ENCODE measurements at places on chromosomes 2 and 18.

DNA sequence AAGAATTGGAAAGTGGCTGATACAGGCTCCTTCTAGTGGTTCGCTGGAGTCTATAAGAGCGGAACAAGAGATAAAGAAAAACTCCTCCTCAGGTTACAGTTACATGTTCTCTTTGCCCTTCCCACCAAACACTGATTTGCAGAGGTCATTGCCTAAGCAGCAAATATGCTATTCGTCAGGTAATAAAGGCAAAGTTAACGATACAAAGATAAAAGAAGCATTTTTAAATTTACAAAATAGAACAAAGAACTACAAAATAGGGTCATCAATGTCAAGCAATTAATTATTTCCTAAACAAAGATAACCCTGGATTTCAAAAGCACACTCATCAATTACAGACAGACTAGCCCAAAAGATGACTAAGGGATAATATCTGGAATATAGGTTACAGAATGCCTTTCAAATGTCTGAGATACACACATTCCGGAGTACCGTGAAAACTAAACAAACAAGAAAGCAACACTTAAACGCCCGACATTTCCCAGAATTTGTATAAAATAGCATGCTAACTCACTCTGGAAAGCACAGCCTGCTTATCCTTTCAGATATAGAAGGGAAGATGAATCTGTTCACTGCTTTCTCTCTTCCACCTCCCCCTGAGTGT is 186.4 kb downstream of the MREG start:
- DNase-seq, result no peak

DNA sequence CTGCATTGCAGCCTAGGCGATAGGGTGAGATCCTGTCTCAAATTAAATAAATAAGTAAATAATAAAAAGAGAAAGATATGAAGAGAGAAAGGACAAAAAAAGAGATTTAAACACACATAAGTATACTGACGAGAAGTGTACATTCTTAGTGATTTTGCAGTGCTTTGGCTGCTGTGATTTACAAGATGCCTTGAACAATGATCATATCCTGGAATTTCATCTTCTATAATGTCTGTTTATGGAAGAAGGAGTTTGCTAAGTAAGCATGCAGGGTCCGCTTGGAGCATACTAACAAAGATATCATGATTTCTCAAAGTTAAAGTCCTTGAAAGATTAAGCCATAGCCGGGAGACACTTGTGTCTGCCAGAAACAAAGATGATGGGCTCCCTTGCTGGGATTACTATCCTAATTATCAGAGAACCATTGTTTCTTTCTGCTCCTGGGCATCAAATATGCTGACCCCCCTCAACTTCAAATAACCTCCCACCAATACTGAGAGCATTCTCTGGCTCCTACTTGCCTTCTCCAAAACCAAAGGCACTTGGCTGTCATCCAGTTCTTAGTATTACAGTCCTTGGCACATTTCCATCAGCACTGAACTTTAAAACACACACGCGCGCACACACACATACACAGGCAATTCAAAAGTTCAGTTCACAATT is 47.5 kb upstream of the STAM2 start:
- DNase-seq, result no peak

DNA sequence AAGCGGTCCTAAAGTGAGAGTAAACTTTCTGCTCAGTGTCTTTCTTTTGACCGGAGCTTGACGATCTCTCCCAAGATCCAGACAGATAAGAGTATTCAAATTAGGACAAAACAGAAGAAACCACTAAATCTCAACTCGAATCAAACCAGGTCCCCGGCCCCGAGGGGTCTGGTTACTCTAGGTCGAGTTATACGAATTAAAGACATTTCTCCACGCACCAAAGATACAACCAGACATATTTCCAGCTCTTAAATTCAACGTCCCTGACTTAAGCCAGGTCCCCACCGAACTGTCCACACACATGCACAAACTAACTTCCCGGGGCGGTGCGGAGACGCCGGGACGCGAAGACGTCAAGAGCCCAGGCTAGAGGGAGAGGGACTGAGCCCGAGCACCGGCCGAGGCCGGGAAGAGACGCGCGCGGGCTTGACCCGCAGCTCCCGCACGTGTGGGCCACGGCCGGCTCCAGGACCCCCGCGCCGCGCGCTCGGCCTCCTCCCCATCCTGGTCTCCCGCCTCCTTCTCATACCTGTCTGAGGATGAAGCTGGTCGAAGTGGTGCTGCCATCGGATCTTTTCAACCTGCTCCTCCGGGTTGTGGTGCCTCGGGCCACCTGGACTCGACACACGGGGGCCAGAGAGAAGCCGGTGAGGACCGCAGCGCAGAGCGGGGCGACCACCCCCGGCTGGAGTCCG is 896 bp downstream of the CACNB4 start:
- no peak for DNase-seq

GRCh38 chr18:37847544-37847943 is 281.9 kb upstream of the CELF4 start:
- DNase-seq, result no peak
